ENCODE measurements at places on chromosomes 13 and 19.
A peak's percentile ranks its signal among the peaks of the same experiment; 100 is the strongest.

DNA sequence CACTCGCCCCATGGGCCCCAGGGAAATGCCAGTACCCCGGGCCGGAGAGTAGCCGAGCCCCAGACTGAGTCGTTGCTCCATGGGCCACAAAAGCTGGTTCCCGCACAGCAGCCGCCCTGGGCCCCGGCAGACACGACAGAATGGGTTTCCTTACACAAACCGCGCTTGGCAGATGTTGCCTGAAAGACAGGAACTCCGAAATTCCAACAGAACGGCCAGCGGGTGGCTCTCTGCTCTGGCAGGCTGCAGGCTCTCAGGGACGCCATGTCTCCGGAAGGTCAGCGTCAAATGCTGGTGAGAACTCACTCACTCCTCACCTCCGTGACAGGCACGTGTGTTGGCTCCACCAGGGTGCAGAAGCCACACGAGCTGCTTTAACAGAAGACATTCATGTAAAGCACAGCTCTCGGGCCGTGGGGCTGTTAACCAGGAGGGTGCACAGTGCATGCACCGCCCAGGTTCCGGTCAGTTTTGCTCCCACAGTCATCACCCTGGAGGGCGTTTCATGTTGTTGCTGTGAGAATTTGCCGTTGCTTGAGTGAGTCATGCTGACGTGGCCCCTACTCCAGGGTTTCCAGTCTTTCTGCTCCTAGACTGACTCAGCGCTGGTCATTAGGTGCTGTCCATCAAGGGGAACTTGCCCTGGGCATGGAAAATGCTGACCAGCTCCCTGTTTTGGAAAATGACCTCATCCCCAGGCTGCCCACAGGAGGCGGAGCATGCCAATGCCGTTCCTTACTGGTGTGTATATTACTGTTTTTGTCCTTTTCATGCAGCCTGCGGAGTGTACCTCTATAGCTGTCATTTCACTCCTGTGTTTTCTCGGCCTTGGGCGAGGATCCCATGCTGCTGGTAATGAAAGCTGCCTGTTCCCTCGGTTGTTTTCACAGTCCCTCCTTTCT, 44.8 kb downstream of the ANKRD10 start:
- peak; percentile 100 for DNase-seq

DNA sequence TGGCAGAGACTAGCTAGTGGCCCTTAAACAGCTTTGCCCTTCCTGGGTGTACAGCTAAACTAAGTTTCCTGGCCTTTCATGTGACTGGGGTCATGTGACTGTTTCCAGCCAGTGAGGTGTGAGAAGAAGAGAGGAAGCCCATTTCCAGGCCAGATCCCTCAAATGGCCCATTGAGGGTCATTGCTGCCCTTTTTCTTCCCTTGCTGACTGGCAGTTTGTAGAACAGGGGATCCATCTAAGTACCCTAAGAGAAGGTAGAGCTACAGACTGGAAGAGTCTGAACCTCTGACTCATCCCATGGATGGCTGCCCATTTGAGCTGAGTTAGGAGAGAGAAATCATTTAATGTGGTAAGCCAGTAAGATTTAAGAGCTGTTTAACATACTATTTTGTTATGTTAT, 2.8 kb downstream of the SWSAP1 start:
- DNase-seq, result peak; percentile 54

- DNase-seq, result no peak
Measured at GRCh38 chr13:27860743-27861142, 59.1 kb upstream of the PDX1 start.

DNA sequence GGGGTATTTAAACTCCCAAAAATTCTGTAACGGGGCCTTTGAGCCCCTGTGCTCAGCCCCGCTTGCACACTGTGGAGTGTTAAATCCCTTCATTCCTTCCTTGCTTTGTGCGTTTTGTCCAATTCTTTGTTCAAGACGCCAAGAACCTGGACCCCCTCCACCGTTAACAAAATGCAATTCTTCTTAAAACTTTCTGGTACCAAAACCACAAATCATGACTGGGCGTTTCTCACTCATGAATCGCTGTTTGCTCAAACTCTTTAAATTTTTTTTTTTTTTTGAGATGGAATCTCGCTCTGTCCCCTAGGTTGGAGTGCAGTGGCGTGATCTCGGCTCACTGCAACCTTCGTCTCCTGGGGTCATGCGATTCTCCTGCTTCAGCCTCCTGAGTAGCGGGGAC, 881 bp downstream of the ZNF20 start:
- no peak for DNase-seq

DNA sequence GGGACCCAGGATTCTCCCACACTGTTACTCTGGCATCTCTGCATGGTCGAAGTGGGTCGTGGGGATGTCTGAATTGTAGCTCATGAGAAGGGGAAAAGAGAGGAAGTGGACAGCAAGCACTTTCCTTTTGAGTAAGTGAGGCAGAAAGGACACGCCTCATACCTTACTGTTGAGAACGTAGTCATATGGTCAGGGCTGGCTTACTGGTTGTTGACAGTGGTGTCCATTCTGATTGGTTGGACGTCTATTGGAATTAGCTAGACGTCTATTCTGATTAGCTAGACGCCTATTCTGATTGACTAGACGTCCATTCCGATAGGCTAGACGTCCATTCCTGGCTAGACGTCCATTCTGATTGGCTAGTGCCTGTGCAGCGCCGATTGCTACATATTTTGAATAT, 12.4 kb downstream of the GRIN2D start:
- DNase-seq, result no peak

DNA sequence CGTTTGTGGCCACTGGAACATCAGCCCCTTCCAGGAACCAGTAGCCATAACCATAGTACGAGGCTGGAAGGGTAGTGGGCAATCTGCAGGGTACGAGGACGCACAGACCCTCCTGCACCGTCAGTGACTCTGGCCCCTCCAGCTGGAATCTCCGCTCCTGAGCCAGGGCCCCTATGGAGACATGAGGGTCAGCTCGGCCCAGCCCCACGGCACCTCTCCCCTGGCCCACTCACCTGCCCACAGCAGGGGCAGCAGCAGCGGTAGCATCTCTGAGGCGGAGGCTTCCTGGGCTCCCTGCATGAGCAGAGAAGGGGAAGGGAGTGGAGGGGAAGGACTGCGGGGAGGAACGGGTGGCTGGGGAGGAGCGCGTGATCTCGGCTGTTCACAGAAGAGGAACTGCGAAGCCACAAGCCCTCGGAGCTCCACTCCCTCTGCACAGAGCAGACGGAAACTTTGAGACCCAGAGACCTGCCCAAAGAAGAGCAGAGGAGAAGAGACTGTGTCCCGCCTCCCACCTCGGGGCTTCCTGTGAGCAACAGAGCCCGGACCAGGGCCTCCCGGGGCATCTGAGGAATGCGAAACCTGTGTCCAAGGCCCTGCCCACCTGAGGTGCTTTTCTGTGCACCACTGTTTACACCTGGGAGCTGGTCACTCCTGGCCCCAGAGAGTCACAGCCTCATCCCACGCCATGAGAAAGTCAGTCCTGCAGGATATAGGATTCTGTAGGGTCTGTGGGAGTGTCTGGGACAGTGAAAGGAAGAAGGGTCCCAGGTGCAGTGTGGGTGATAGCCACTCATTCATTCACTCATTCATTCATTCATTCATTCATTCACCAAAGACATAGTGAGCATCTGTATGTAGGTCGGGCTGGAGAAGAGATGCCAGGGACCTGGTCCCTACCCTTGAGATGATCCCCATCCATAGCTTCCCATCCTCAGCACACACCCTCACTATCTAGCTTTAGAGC, at the start of gene SIGLEC6:
SIGLEC6 (minus strand) TSS at position 322 of the 967 bp plus-strand sequence; CDS start at position 300, 22 bp downstream.
- no peak for DNase-seq

DNA sequence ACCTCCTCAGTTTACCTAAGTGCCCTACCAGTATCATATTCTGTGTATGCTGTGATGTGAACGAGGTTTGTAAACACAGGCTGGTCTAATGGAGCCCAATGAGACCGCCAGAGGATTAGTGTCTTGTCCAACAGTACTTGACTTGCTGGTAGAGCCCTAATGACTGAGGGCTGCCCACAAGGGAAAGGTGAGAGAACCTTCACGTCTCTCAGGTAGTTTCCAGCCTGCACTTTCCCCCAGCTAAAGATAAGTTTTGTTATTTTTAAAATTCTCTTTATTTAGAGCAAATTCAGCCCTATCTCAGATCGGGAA, 498 bp upstream of the RBM26 start:
- no peak for DNase-seq

DNA sequence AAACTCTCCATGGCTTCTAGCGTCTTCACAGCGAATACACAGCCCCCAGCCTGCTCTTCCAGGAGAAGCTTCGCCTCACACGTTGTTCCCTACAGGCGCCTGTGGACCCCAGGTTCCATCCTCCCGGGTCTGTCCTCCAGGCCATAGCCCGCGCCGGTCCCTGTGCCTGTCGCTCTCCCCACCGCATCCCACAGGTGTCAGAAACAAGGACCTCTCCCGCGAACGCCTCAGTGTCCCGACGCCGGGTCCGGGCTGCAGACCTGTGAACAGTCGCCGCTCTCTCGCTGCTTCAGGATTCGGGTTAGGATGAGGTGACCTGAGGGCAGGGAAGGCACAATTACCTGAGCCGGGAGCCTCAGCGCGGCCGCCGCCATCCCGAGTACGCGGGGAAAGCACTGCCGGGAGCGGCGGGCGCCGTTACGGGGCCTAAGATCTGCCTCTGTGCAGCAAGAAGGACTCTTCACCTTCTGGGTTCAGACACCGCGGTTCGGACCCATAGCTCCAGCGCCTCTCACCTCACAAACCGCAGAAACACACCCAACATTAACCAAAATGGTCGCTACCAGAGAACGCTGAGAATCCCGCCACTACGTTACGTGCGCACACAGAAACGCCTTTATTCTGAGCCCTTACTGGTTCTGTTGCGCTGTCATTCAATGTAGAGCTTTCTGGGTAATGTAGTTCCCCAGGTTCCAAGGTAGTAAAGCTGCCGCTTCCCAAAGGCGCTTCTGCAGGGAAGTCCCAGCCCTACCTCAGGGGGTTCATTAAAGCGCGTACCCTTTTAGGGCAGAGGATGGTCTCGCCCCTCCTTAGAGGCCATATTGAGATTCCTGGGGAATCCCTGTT, at the start of gene ZNF418:
ZNF418 (minus strand) TSS at position 583 of the 846 bp plus-strand sequence. CDS start 1,580 bp downstream, outside the sequence.
- DNase-seq, result peak; percentile 54

- no peak for DNase-seq
Measured at GRCh38 chr19:42174958-42175734, 42.3 kb downstream of the DEDD2 start.

DNA sequence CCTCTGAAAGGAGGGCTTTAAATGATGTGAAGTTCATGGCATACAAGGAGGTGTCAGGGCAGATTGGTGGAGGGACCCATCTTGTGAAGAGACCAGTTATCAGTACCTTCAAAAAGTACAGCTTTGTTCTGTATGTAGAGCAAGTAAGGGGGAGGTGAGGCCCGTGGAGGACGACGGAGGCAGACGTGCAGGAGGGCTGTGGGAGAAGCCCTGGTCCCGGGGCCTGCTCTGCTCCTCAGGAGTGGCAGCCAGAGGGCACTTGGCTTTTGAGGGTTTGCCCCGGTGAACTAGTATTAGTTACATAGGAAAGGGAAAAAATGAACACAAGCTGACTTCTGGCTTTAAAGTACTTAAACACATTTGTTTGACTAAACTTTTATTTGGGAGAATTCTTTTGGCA, 42.1 kb downstream of the COG3 start:
- no peak for DNase-seq

GRCh38 chr19:29106346-29106885, 106.5 kb downstream of the UQCRFS1 start:
- DNase-seq, result no peak

DNA sequence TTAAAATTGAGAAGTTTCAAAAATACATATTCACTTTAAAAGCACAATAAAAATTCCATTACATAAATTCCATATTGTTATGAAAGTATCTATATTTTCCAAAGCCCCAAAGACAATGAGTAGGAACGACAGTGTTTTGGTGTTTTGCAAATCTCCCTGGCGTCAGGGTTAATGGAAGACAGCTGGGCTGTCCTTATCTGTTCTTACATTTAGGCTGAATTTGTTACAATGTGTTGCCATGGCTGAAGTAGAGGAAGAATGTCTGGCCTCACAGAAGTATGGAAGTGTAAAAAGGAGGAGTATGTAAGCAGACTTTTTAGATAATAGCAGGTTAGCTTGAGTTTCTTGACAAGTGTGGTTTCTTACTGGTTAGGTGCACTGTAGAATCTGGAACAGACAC, 124.4 kb upstream of the SPATA13 start:
- no peak for DNase-seq

- no peak for DNase-seq
Measured at GRCh38 chr13:31968473-31968872, 63.1 kb upstream of the FRY start.

- DNase-seq, result no peak
Measured at GRCh38 chr19:54262066-54262465, 5.0 kb upstream of the LILRB5 start.

DNA sequence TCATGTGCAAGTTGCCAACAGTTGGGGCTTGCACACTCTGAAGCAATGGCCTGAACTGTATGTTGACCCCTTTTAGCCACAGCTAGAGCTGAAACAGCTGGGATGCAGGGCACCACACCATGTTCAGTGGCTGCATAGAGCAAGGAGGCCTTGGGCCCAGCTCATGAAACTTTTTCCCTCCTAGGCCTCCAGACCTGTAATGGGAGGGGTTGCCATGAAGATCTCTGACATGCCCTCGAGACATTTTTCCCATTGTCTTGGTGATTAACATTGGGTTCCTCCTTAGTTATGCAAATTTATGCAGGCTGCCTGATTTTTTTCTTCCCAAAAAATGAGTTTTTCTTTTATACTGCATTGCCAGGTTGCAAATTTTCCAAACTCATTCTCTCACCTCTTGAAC, 165.1 kb upstream of the PRR20A start:
- DNase-seq, result no peak

DNA sequence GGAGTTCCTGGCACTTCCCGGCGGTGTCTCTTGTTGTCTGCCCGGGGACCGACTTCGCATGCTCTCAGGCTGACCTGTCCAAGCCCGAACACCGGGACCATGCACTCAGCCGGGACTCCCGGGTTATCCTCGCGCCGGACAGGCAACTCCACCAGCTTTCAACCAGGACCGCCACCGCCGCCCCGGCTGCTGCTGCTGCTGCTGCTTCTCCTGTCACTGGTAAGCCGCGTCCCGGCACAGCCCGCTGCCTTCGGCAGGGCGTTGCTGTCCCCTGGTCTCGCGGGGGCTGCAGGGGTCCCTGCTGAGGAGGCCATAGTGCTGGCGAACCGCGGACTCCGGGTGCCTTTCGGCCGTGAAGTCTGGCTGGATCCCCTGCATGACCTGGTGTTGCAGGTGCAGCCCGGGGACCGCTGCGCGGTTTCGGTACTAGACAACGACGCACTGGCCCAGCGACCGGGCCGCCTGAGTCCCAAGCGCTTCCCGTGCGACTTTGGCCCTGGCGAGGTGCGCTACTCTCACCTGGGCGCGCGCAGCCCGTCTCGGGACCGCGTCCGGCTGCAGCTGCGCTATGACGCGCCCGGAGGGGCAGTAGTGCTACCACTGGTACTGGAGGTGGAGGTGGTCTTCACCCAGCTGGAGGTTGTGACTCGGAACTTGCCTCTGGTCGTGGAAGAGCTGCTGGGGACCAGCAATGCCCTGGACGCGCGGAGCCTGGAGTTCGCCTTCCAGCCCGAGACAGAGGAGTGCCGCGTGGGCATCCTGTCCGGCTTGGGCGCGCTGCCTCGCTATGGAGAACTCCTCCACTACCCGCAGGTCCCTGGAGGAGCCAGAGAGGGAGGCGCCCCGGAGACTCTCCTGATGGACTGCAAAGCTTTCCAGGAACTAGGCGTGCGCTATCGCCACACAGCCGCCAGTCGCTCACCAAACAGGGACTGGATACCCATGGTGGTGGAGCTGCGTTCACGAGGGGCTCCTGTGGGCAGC, 661 bp downstream of the FREM2 start:
- no peak for DNase-seq

GRCh38 chr19:29731331-29731850, 16.3 kb upstream of the C19orf12 start:
- DNase-seq, result no peak

GRCh38 chr19:34067861-34068271, 104.4 kb upstream of the LSM14A start:
- no peak for DNase-seq

- DNase-seq, result no peak
Measured at GRCh38 chr13:96243376-96243775, 153.5 kb downstream of the HS6ST3 start.
